Right atrium auricular region (tissue), 2 donors: ENCODE measurements at places on chromosomes 7 and 10. TPM values are rescaled to one million over a fixed set of nuclear protein-coding genes. Genes with fewer than 3 reads are reported as not detected.
A peak's percentile ranks its signal among the peaks of the same experiment; 100 is the strongest.

Gene PNPLA8
- 25.9 TPM for total RNA-seq

Gene BMPR1A
- total RNA-seq: 41.2 TPM

Gene MMD2
- 0.19 TPM for total RNA-seq

Gene TMEM184A
- total RNA-seq: 0.28 TPM

Gene NPSR1
- total RNA-seq: not detected

Gene FANK1
- 0.44 TPM for total RNA-seq

Gene HOXA6
- total RNA-seq: not detected

Gene ANKRD2
- 25.7 TPM for total RNA-seq

Gene GJD4
- not detected for total RNA-seq

Gene FAM185A
- total RNA-seq: 4.6 TPM

Gene CACNB2
- total RNA-seq: 20.6 TPM

Gene IDE
- total RNA-seq: 20.3 TPM

Gene TFAM
- total RNA-seq: 17.7 TPM

DNA sequence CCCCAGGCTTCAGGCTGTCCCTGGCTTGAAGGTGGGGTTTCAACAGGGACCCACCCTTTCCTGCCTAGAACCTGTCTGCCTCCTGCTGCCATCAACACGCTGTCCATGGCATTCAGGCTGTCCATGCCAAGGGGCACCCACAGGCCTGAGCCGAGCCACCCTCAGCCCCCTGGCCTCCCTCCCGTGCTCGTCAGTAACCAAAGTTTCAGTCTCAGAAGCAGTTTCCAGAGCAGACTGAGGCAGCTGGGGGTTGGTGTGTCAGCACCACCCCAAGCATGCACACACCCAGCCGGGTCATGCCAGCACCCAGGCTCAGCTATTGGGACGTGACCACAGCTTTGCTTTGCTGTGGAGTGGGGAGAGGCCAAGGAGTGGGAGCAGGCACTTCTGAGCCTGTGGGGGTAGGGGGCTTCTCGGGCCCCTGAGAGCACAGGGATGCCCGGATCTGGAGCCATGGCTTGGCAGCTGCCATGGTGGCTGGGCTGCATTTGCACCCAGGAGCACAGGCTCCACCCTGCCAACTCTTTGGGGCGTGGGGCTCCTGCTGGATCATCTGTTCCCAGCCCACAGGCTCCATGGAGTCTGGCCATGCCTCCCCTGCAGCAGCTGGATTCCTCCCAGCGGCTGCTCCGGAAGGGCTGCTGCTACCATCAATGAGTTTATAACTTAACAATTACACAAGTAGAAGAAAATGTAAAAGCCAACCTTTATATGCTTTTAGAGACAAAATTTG lies 314.5 kb upstream of the SEMA3C start:
- H3K4me1 ChIP-seq: no peaks in the 10 kb centered on the region
- no peak for DNase-seq
- no peak overlapping the region for H3K27ac ChIP-seq
- no peaks in the 10 kb centered on the region for H3K36me3 ChIP-seq
- H3K4me3 ChIP-seq: no peak overlapping the region

DNA sequence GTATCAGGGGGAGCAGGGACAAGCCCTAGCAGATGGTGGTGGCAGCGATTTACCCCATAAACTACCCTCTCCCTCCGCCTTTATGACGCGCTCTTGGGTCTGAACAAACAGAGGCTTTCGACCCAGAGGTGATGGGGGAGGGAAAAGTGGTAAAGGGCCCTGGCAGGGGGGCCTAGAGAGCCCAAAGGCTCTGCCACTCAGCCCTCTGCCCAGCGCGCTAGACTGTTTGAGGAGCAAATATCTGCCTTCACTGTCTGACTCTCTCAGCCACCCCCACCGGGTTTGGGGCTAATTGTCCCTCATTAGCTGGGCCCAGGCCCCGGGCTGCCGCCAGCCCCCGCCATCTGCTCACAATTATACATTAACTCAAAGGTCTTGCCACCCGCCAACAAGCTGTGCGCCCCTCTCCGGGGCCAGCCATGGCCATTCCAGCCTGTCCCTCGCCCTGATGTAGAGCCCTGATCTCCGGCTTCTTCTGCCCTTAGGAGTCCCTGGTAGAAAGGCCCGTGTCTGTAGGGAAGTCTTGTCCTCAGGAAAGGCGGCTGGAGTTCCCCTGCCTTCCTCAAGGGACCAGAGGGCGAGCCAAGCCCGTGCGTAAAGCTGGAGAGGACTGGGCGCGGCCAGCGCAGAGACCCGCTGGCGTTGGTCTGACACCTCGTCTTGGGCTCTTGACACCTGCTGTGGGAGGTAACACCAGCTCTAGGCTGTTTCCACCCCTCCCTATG lies 1.9 kb upstream of the PAX4 start:
- no peaks in the 10 kb centered on the region for H3K36me3 ChIP-seq
- no peak for DNase-seq
- H3K4me1 ChIP-seq: no peaks in the 10 kb centered on the region
- H3K27me3 ChIP-seq: no peaks in the 10 kb centered on the region
- H3K27ac ChIP-seq: no peak overlapping the region
- no peak overlapping the region for H3K4me3 ChIP-seq

GRCh38 chr10:101075775-101076174 lies 14.0 kb downstream of the KAZALD1 start:
- H3K27ac ChIP-seq: no peak overlapping the region
- no peak for DNase-seq
- no peaks in the 10 kb centered on the region for H3K27me3 ChIP-seq
- no peak overlapping the region for H3K4me3 ChIP-seq
- H3K36me3 ChIP-seq: no peaks in the 10 kb centered on the region
- H3K4me1 ChIP-seq: no peaks in the 10 kb centered on the region

- H3K4me3 ChIP-seq: no peak overlapping the region
- H3K27me3 ChIP-seq: no peaks in the 10 kb centered on the region
- no peak for DNase-seq
- no peaks in the 10 kb centered on the region for H3K36me3 ChIP-seq
- H3K27ac ChIP-seq: no peak overlapping the region
- H3K4me1 ChIP-seq: no peaks in the 10 kb centered on the region
These were observed 92.1 kb downstream of the PPP1R3C start for GRCh38 chr10:91540733-91541132.

DNA sequence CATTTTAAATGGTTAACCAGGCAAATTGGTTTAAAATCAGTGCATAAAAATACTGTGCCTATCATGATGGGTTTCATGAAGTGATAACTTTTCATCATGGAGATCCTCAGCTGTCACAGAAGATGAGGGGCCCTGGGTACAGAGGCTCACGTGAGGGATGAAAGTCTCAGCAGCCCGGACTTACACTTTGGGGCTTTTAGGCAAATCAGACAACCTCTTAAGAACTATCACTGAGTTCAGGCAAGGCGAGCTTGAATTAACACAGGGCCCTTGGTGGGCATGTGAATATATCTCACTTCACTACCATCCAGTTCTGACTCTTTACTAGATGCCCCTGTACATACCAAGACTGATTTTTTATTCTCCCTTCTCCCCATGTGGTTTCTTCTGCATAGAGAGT lies 19.6 kb downstream of the IKZF1 start:
- no peak for DNase-seq
- no peaks in the 10 kb centered on the region for H3K4me1 ChIP-seq
- no peaks in the 10 kb centered on the region for H3K36me3 ChIP-seq
- H3K4me3 ChIP-seq: no peak overlapping the region

DNA sequence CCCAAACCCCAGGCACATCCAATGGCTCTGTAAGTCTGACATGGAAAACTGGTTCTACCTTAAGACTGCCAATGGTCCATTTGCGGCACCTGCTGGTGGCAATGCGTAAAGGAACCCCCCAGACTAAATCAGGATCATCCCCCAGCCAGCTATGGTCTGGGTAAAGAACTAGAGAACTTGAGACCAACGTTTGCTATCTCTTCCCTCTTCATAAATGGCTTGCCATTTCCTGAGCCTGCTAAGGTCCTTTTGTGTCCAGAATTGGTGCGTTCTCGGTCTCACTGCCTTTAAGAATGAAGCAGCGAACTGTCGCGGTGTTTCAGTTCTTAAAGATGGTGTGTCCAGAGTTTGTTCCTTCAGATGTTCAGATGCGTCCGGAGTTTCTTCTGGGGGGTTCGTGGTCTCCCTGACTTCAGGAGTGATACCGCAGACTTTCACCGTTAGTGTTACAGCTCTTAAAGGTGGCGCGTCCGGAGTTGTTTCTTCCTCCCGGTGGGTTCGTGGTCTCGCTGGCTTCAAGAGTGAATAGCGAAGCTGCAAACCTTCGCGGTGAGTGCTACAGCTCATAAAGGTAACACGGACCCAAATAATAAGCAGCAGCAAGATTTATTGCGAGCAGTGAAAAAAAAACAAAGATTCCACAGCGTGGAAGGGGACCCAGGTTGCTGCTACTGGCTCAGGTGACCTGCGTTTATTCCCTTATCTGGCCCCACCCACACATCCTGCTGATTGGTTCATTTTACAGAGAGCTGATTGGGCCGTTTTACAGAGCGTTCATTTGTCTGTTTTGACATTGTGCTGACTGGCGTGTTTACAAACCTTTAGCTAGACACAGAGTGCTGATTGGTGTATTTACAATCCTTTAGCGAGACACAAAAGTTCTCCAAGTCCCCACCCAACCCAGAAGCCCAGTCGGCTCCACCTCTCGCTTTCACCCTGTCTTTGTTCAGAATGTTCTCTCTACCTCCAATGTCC lies 95.4 kb downstream of the ELMO1 start:
- no peak for DNase-seq
- peak overlapping the region; percentile 19 for H3K4me3 ChIP-seq
- H3K27me3 ChIP-seq: no peaks in the 10 kb centered on the region

DNA sequence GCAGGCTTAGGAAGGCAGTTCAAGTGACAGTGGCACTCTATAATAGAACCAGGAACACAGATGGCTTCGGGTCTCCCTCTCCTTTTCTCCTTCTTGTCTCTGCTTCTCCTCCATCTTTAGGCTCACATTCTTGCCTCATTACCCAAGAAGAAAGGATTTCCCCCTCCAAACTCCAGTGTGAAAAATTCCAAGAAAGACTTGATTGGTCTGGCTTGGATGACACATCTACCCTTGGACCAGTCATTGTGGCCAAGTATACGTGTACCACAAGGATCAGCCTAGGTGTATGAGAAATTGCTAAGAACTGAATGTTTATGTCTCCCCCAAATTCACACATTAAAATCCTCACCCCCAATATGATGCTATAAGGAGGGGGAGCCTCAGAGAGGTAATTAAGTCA lies 53.9 kb downstream of the PRTFDC1 start:
- no peaks in the 10 kb centered on the region for H3K36me3 ChIP-seq
- no peak overlapping the region for H3K27ac ChIP-seq
- no peak for DNase-seq
- H3K27me3 ChIP-seq: no peaks in the 10 kb centered on the region
- H3K4me3 ChIP-seq: no peak overlapping the region
- peaks cover 20% of the 10 kb centered on the region for H3K4me1 ChIP-seq

- no peaks in the 10 kb centered on the region for H3K27me3 ChIP-seq
- no peak overlapping the region for H3K27ac ChIP-seq
- no peaks in the 10 kb centered on the region for H3K4me1 ChIP-seq
These were observed 33.4 kb downstream of the CDCA7L start for GRCh38 chr7:21912305-21912704.

- DNase-seq: peak; percentile 72
- no peak overlapping the region for H3K27ac ChIP-seq
- no peaks in the 10 kb centered on the region for H3K27me3 ChIP-seq
- H3K4me3 ChIP-seq: no peak overlapping the region
- H3K4me1 ChIP-seq: no peaks in the 10 kb centered on the region
These were observed 1154.8 kb downstream of the GATA3 start for GRCh38 chr10:9209105-9209798.

DNA sequence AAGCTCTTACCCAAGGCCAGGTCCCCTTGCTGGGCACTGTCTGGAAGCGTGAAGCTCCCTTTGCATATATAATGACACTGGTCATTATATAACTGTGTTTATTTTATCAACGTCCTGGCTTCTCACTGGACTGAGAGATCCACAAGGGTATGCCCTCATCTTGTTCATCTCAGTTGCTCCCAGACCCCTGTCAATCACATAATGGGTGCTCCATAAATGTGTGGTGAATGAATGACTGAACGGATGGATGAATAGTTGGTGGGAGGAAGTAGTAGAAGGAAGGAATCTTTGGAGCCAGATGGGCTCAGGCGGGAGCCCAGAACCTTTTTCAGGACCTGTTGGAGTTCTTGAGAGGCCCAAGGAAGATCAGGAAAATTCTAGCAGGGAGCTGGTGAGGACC lies 7.7 kb upstream of the SFRP5 start:
- H3K36me3 ChIP-seq: no peaks in the 10 kb centered on the region
- H3K27ac ChIP-seq: no peak overlapping the region
- H3K27me3 ChIP-seq: no peaks in the 10 kb centered on the region
- peaks cover 6% of the 10 kb centered on the region for H3K4me1 ChIP-seq
- DNase-seq: no peak

DNA sequence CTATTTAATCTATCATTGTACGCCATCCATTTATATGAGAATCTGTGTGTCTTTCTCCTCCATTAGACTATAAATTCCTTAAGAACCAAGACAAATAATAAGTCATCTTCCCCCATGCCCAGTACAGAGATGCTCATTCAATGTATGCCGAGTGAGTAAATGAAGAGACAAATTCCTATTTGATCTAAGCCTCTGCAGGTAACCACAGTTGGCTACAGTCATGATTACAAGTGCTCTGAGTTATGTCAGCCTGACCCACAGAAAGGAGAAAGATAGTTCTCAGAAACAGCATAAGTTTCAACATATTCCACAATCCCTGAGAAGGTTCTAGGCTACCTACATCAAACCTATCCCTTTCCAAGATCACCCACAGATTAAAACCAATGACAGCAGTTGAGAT lies 46.1 kb downstream of the MPP7 start:
- H3K36me3 ChIP-seq: no peaks in the 10 kb centered on the region
- no peak for DNase-seq
- H3K4me1 ChIP-seq: no peaks in the 10 kb centered on the region
- no peak overlapping the region for H3K27ac ChIP-seq

GRCh38 chr7:121475806-121476205 lies 79.7 kb upstream of the FAM3C start:
- no peaks in the 10 kb centered on the region for H3K4me1 ChIP-seq
- H3K4me3 ChIP-seq: no peak overlapping the region
- no peak for DNase-seq

DNA sequence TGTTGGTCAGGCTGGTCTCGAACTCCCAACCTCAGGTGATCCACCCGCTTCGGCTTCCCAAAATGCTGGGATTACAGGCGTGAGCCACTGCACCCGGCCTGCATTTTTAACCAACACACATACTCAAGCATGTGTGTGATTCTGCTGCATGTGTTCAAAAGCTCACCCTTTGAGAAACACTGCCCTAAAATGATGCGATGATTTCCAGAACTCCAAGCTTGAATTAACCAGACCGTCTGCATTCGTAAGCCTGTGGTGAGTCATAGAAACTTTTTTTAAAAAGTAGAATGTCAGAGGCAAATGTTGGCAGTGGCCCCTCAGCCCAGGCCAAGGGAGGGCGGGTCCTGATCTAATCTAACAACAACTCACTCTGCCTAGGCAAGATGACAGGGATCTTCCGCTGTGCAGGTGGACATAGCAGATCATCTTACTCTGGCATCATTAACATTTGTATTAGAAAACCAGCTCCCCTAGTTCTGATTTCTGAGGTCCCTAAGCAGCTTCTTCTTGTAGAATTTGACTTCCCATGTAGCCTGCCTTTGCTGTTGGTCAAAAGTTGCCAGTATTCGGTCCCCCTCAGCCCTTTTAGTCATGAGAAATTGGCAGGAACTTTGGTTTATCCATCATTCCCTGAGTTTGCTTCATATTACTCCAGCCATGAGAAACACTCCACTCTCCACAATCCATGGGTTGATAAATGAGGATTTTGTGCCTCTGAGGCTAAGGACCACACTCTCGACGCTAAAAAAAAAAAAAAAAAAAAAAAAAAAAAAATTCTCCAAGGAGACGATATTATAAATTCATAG lies 190.4 kb downstream of the SKIDA1 start:
- DNase-seq: peak; percentile 87
- H3K4me1 ChIP-seq: no peaks in the 10 kb centered on the region
- no peaks in the 10 kb centered on the region for H3K36me3 ChIP-seq
- no peaks in the 10 kb centered on the region for H3K27me3 ChIP-seq
- H3K4me3 ChIP-seq: no peak overlapping the region
- peak overlapping the region; percentile 48 for H3K27ac ChIP-seq
